Activated CD4-positive, alpha-beta T cell treated with anti-CD3 and anti-CD28 coated beads for 36 hours (primary cell): ENCODE measurements at places on chromosomes 12 and 14.

- DNase-seq: peak; percentile 27
These were observed 788 bp downstream of the SFSWAP start for GRCh38 chr12:131711551-131712205.

DNA sequence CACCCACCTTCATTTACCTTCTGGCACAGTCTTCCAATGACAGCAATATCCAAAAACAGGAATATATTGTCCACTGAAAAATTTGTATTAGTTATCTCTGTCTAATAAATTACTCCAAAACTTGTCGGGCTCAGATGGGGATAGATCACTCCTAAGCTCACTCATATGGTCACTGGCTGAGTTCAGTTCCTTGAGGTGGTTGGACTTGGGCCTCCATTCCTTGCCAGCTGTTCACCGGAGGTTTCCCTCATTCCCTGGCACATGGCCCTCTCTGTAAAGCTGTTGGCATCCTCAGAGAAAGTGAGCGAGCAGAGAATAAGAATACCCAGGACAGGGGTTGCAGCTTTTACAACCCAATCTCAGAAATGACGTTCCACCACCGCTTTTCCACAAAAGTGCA is 81.5 kb downstream of the TMTC1 start:
- no peak for DNase-seq

DNA sequence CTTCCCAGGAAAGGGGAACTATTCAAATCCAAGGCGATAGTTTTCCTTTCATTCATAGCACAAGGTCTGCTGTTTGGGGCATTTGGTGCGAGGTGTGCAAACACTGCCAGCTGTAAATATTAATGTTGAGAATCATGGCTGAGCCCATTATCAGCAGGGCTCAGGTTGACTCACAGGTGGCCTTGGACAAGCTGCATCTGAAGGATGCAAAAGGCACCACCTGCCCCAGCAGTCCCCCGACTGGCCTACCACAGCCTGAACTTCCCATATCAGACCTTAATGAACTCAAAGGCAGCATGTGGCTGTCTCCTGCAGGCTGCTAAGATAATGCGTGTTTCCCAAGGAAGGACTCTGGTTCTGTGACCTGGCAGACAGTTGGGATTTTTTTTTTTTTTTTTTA is 93.3 kb upstream of the MAP1LC3B2 start:
- DNase-seq: no peak

- peak; percentile 44 for DNase-seq
These were observed 34.3 kb upstream of the GAS2L3 start for GRCh38 chr12:100539202-100539601.

DNA sequence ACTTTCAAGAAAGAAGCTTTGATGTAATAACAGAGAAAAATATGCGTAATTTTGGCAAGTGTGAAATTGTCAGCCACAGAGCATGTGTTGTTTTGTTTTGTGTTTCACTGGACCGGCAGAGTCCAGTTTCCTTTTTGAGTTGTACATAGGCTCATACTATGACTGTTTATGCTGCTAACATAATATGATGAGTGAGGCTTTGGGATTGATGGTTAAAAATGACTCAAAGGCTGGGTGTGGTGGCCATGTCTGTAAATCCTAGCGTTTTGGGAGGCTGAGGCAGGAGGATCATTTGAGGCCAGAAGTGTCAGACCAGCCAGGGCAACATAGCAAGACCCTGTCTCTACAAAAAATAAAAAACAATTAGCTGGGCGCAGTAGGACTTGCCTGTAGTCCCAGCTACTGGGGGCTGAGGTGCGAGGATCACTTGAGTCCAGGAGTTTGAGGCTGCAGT is 487.9 kb downstream of the PCNX1 start:
- peak; percentile 36 for DNase-seq

GRCh38 chr12:81726634-81727033 is 32.5 kb downstream of the PPFIA2 start:
- no peak for DNase-seq

GRCh38 chr14:22163051-22163450 is 426.0 kb downstream of the DAD1 start:
- DNase-seq: no peak

- DNase-seq: no peak
These were observed 624.4 kb downstream of the KCNH5 start for GRCh38 chr14:62420847-62421246.

- no peak for DNase-seq
These were observed 21.9 kb downstream of the WNT5B start for GRCh38 chr12:1650978-1651361.

- no peak for DNase-seq
These were observed 18.5 kb upstream of the MLXIP start for GRCh38 chr12:122060081-122060501.
